ENCODE measurements at places on chromosomes 2 and 18.

DNA sequence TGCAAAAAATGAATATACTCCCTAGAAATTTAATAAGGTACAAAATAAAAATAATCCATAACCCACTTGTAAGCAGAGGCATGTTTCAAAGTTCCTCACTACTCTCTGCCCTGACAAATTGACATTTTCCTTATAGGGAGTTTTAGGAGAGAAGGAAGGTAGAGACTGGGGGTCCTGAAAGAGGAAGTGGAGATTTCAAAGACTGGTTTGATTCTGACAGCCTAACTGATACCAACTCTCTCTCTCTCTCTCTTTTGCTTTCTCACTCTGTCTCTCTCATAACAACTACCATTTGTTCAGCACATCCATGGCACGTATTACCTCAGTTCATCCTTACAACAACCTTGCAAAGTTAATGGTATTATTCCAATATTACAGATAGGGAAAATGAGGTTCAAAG is 18.6 kb downstream of the FZD7 start:
- DNase-seq: no peak

DNA sequence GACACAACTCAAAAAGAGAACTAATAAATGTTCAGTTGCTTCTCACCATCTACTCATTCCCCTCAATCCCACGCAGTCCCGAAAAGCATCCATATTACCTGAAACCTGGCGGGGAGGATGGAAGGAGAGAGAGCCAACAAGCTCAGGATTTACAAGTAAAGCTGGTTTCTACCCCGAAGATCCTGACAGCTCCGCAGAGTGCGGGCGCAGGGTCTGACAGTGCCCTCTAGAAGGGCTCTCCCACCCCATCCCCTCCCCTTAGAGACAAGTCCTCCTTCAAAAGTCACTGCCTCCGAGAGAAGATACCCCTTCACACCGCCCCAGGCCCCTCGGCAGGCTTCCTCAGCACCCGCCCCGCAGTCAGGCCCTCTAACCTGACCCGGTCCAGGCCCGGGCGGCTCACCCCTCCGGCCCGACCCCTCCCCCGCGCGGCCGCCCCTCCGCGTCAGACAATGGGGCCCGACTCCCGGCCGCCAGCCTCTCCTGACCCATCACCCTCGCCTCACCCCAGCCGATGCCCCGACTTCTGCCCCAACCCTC is 550 bp downstream of the RAB1A start:
- DNase-seq: peak; percentile 8

DNA sequence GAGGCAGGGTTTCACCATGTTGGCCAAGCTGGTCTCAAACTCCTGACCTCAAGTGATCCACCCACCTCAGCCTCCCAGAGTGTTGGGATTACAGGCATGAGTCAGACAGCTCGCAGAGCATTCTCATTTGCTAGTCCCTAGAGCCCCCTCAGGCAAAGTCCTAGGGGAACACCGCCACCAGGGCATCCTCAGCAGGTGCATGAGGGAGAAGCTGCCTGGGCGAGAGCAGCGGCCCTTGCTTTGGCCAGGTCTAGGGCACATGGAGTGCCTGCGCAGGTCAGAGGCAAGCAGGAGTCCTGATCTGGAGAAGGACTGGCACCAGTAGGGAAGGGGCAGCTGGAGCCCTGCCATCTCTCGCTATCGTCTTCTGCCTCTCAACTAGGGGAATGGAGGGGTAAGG is 32.4 kb downstream of the NGEF start:
- no peak for DNase-seq

DNA sequence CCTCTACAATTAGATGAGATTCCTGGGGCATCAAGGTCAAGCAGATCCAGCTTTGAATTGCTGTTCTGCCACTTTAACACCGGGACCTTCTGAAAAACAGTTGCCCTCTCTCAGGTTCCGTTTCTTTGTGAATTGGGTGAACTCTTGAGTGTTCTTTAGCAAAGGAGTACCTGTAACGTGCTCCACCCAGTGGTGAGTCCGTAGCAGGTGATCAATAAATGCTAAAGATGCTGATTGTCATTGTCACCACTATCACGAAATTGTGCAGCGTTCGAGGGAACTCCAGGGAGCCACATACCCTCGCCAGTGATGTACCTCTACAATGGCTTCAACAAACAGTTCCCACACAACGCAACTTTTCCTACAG is 81.9 kb downstream of the TCF7L1 start:
- no peak for DNase-seq

GRCh38 chr2:53913721-53914120 is 54.0 kb upstream of the GPR75 start:
- no peak for DNase-seq

GRCh38 chr2:130785466-130786055 is 30.2 kb downstream of the AMER3 start:
- no peak for DNase-seq

DNA sequence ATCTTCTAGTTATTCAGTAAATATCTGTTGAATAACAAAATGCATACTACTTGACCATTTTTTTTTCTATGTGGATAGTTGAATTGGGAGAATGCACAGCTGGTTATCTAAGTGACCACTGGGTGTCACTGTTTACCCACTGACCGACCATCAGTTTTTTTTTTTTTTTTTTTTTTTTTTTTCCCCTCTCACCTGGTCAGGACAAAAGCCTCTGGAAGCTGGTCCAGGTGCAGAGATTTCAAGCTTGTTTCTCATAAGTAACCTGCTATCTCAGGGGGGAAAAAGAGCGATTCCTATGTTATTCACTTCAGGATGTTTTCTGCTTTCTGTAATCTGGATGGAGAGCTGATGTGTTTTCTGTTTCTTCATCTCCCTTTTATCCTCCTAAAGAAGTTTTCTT is 256.0 kb downstream of the DCDC2C start:
- DNase-seq: no peak

DNA sequence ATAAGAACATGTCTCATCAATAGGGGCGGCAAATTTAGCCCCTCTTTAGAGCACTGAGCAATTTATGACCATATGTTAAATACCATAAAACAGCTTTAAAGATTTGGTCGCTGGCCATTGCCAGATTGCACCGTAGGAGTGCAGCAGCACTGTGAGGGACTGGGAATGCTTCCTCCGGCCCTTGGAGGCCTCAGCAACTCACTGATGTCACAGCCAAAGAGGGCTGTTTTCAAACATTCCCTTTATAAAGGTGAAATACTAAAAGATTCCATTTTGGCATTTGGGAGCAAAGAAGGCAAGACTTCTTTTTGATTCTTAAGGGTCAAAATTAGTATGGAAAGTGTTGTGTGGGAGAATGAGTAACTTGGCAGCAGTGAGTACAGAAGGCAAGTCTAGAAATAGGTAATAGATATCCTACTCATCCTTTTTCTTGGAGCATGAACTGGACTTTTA is 63.7 kb downstream of the BABAM2 start:
- DNase-seq: no peak

GRCh38 chr2:201150454-201151020 is 32.4 kb upstream of the CASP10 start:
- DNase-seq: no peak

DNA sequence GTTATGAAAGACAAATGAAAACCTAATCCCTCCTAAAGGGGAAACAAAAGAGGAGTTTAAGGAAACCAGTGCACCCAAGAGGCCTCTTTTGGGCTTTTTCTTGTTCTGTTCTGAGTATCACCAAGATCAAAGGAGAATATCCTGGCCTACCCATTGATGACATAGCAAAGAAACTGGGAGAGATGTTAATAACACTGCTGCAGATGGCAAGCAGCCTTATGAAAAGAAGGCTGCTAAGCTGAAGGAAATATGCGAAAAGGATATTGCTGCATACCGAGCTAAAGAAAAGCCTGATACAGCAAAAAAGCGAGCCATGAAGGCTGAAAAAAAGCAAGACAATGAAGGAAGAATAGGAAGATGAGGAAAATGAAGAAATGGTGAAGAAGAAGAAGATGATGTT is 23.6 kb upstream of the STAT4 start:
- no peak for DNase-seq

- no peak for DNase-seq
These were observed 30.3 kb downstream of the MGAT5 start for GRCh38 chr2:134284119-134284670.

- DNase-seq: no peak
These were observed 172.2 kb upstream of the NCKAP5 start for GRCh38 chr2:133740500-133740899.

DNA sequence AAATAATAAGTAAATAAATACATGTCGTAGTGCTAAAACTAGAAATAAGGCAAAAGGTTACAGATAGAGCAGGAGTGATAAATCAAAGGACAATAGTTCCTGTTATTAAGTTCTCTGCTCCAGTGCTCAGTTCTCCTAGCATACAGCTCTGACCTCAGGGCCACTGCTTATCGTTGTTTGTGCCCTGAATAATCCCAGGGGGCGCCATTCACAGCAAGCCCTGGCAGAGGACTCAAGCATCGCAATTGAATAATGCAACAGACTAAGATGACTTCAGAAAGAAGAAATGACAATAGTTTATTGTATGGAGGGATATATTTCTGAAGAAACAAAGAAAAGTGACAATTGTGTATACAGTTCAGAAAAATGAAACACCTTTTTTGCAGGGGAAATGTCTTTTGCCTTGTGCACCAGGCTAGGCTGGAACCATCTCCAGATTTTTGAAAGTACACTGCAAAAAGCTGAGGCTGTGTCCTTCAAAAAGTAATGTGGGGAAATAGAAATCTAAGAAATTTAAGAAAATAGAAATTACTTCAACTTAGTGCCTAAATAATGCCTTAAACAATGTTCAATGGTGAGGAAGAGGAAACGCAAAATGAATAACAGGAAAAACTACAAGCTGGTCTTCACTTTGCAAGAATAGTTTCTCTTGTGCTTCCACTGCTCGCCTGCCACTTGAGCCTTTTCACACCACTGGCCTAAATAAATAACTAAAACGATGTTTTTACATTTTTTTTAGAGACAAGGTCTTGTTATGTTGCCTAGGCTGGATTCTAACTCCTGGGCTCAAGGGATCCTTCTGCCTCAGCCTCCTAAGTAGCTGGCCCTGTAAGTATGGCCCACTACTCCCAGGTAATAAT is 19.0 kb upstream of the CCNYL1 start:
- peak; percentile 19 for DNase-seq
